Activated T-cell treated with anti-CD3 and anti-CD28 coated beads, Interleukin-2, amount 50 U/mL, for 72 hours (primary cell): ENCODE measurements at places on chromosomes 3 and 15. TPM values are rescaled to one million over a fixed set of nuclear protein-coding genes. Genes with fewer than 3 reads are reported as not detected.
A peak's percentile ranks its signal among the peaks of the same experiment; 100 is the strongest.

The GMNC gene
- total RNA-seq = not detected

- H3K27me3 ChIP-seq = no peaks in the 10 kb centered on the region
- peak within 1 kb of the TSS; percentile 92 for H3K4me3 ChIP-seq
- H3K27ac ChIP-seq = peak within 1 kb of the TSS; percentile 94
Measured at GRCh38 chr15:34038871-34039789, at the start of gene AVEN. Gene AVEN, minus strand, starts transcription at chr15:34039204. Its CDS starts 158 bp downstream, at chr15:34039046.

The AP4E1 gene
- total RNA-seq = 17.1 TPM

GRCh38 chr3:101635345-101635744, 41.6 kb downstream of the ZBTB11 start:
- no peaks in the 10 kb centered on the region for H3K4me1 ChIP-seq
- H3K36me3 ChIP-seq = no peaks in the 10 kb centered on the region
- no peak overlapping the region for H3K27ac ChIP-seq
- no peak overlapping the region for H3K4me3 ChIP-seq

DNA sequence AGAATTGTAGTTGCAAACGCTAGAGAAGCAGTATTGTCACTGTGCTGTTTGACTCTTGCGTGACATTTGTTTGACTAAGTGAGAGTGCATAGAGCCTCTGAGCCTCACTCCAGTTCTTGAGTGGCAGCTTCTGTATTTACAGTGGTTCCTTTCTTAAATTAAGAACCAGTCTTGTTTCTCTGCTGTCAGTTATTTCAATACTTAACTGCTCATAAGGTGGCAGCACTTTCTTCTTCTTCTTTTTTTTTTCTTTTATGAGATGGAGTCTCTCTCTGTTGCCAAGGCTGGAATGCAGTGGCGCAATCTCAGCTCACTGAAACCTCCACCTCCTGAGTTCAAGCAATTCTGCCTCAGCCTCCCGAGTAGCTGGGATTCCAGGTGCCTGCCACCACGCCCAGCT, 372.1 kb downstream of the LPP start:
- no peak overlapping the region for H3K4me3 ChIP-seq
- H3K27me3 ChIP-seq = no peaks in the 10 kb centered on the region
- DNase-seq = no peak
- peaks cover 9% of the 10 kb centered on the region for H3K36me3 ChIP-seq
- peaks cover 12% of the 10 kb centered on the region for H3K4me1 ChIP-seq
- no peak overlapping the region for H3K27ac ChIP-seq

- no peak overlapping the region for H3K4me3 ChIP-seq
- DNase-seq = no peak
- no peak overlapping the region for H3K27ac ChIP-seq
- no peaks in the 10 kb centered on the region for H3K4me1 ChIP-seq
Measured at GRCh38 chr3:152961323-152961722, 126.4 kb downstream of the P2RY1 start.

DNA sequence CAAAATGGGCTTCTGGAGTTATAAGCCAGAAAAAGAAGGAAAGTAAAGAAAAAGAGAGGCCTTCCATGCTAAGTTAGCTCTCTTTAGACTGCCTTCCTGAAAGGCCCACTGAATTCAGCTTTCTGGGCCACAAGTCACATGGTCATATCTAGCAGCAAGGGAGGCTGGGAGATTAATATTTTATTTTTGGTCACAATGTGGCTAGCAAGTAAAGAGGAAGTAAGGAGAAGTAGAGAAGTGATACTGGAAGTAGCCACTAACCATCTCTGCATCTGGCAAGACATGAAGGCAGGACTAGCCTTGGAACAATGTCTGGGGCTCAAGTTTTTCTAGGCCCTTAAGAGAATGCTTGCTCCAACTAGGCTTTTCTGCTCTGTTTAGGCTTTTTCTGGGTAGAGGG, 81.8 kb upstream of the UBE2E1 start:
- peaks cover 16% of the 10 kb centered on the region for H3K4me1 ChIP-seq
- DNase-seq = no peak
- H3K27me3 ChIP-seq = peaks cover 5% of the 10 kb centered on the region
- no peak overlapping the region for H3K4me3 ChIP-seq
- no peaks in the 10 kb centered on the region for H3K36me3 ChIP-seq

- no peaks in the 10 kb centered on the region for H3K36me3 ChIP-seq
- H3K27ac ChIP-seq = peak overlapping the region; percentile 96
- H3K4me1 ChIP-seq = peaks cover 62% of the 10 kb centered on the region
- peak overlapping the region; percentile 76 for H3K4me3 ChIP-seq
Measured at GRCh38 chr3:172107403-172107802, 68.0 kb downstream of the FNDC3B start.

The RTP3 gene
- total RNA-seq = not detected

DNA sequence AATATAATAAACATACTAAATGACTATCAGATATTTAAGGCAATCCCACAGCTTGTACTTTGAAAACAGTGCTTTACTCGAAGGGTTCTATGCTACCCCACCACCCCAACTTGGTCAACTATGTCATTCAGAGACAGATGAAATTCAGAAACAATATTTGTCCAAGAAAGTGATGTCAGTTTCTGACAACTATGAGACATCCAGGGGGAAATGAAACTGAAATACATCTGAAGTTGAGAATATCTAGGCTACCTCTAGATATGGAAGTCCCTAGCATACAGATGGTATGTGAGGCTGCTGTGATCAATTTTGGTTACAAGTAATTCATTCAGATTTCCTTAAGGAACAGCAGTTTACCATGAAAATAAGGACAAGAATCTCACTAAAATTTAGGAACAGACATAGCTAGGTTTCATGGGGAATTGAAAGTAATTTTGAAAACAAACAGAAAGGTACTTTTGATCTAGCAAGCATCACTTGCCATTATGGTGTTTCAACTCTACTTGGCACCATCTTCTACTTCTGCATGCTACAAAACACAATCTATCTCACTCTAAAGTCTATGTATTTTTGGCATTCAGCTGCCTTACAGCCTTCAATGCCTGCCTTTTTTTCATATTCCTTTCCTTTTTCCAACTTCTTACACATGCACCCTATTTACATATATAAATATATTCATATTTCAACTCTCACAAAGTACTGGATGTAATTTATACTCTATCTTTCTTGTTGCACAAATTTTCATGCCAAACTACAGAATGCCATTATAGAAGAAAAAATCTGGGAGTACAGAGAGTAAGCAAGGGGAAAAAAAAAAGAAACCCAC, 21.7 kb downstream of the ATG3 start:
- H3K36me3 ChIP-seq = peaks cover 2% of the 10 kb centered on the region
- peak overlapping the region; percentile 65 for H3K4me3 ChIP-seq
- DNase-seq = no peak
- H3K27me3 ChIP-seq = no peaks in the 10 kb centered on the region

GRCh38 chr15:22811640-22812039, 25.2 kb downstream of the NIPA1 start:
- peaks cover 5% of the 10 kb centered on the region for H3K4me1 ChIP-seq
- H3K36me3 ChIP-seq = no peaks in the 10 kb centered on the region
- H3K27ac ChIP-seq = no peak overlapping the region
- H3K27me3 ChIP-seq = no peaks in the 10 kb centered on the region
- no peak for DNase-seq

DNA sequence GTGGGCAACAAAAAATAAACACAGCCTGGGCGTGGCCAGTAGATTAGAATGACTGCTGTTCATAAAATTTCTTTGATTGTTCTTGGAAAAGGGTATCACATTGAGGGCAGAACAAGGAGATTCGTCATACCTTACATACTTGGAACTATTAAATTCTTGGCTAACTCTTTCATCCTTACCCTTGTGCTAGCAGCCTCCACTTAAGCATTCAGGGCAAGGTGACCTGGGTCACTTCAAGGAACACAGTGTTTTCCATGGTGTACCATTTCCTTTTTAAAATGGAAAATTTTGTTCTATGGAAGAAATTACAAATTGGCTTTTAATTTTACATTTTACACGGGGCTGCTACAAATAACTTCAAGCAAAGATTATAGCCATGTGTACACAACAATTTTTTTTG, 60.8 kb downstream of the MINDY4B start:
- DNase-seq = no peak
- H3K4me1 ChIP-seq = no peaks in the 10 kb centered on the region
- peaks cover 1% of the 10 kb centered on the region for H3K36me3 ChIP-seq
- H3K27ac ChIP-seq = no peak overlapping the region
- peaks cover 22% of the 10 kb centered on the region for H3K27me3 ChIP-seq

GRCh38 chr3:72381584-72381983, 466.7 kb downstream of the SHQ1 start:
- H3K4me3 ChIP-seq = no peak overlapping the region
- no peaks in the 10 kb centered on the region for H3K27me3 ChIP-seq
- H3K27ac ChIP-seq = peak overlapping the region; percentile 39
- peaks cover 22% of the 10 kb centered on the region for H3K36me3 ChIP-seq
- peaks cover 89% of the 10 kb centered on the region for H3K4me1 ChIP-seq
- no peak for DNase-seq

DNA sequence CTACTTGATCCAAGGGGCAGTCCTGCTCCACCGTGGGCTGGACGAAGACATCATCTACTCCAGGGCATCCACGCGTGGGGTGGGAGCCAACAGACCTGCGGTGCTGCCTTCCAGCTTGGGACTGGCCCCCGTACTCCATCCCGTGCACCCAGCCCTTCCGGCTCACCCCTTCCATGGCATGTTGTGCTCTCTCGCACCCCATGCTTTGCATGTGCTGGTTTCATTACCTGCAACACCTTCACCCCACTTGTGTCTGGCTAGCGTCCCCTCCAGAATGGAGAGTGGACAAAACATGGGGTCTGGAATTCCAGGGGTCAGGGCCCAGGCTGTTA, 30.2 kb downstream of the SEMA7A start:
- H3K27me3 ChIP-seq = no peaks in the 10 kb centered on the region
- DNase-seq = no peak
- H3K27ac ChIP-seq = peak overlapping the region; percentile 56

DNA sequence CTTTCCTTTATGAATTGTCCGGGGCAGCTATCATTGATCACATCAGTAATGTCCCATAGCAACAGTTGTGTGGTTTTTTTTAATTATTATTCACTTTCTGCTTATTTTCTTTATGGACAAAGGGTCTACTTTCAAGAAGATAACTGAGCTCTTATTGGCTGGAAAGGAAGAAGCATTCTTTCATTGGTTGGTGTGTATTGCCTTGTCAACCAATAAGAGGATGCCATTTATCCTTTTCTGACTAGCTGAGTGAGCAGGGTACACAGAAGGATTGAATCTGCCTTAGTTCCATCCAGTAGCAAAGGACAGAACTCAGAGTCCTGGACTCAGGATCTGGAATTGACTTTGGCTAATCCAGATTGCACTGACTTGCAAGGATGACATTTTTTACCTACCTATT, 13.2 kb upstream of the AEN start:
- peaks cover 2% of the 10 kb centered on the region for H3K36me3 ChIP-seq
- peaks cover 90% of the 10 kb centered on the region for H3K27me3 ChIP-seq
- peaks cover 24% of the 10 kb centered on the region for H3K4me1 ChIP-seq
- no peak overlapping the region for H3K27ac ChIP-seq
- H3K4me3 ChIP-seq = no peak overlapping the region
- DNase-seq = no peak

The SEC61A1 gene
- total RNA-seq = 188 TPM

GRCh38 chr3:46135475-46135874, 72.6 kb downstream of the CCR1 start:
- H3K4me1 ChIP-seq = no peaks in the 10 kb centered on the region
- no peak overlapping the region for H3K4me3 ChIP-seq
- H3K36me3 ChIP-seq = no peaks in the 10 kb centered on the region
- DNase-seq = no peak
- H3K27me3 ChIP-seq = no peaks in the 10 kb centered on the region

- peaks cover 98% of the 10 kb centered on the region for H3K4me1 ChIP-seq
- H3K4me3 ChIP-seq = peak overlapping the region; percentile 47
- H3K27ac ChIP-seq = peak overlapping the region; percentile 91
- H3K27me3 ChIP-seq = no peaks in the 10 kb centered on the region
- peak; percentile 37 for DNase-seq
Measured at GRCh38 chr15:78047761-78048627, 29.5 kb downstream of the TBC1D2B start.

DNA sequence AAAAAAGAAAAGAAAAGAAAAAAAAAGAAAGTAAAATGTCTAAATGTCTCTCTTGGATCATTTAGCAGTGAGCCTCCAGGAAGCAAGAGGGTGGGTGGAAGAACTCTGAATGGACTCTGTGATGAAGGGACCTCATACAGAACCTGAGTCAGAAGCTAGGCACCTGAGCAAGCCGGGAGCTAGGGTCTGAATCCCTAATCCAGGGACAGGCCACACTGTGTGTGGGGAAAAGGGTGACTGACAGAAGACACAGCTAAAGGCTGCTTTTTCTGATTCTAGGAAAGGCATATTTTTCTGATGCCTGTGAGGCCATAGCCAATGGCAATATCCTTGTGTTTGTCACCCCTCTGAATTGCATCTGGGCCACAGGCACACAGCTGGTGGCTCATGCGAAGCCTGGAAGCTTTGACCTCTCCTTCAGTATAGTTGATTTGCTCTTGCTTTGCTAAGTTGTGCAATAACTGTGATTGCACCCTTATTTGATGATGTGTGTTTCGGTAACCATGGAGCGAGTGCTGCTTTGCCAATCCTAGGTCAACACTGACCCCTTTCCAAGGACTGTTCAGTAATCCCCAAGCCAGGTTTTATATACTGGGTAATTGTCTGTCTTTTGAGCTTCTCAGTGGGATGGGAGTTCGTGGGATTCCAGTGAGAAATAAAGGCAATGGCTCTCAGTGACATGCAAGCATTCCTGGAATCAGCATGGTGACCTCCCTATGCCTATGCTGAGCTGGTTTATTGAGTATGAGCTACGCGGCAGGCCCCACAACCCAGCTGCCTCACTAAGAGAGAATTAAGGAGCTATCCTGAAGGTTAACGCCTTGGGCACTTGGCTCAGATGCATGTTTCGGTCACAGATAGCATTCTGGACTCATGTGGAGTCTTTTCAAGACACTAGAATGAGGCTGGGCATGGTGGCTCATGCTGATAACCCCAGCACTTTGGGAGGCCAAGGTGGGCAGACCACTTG, 49.0 kb upstream of the OSBPL11 start:
- H3K27ac ChIP-seq = no peak overlapping the region
- H3K4me1 ChIP-seq = no peaks in the 10 kb centered on the region
- H3K4me3 ChIP-seq = no peak overlapping the region
- H3K36me3 ChIP-seq = no peaks in the 10 kb centered on the region
- no peak for DNase-seq

DNA sequence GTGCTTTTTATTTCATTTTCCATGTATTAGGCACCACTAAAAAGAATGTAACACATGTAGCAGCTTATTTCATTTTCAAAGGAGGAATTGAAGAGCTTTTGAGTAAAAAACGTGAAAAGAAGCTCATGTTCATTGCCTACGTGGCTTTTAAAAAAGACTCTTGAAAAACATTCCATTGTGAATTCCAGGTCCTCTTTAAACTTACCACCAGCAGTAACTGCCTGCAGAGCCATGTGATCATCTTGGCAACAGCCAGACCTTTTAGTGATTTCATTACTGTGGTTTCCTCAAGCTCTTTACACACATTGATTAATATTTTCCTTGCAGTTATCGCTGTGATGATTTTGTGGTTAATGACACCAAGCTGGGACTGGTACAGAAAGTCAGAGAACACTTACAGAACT, 43.8 kb upstream of the FBXL22 start:
- peaks cover 44% of the 10 kb centered on the region for H3K4me1 ChIP-seq
- H3K36me3 ChIP-seq = peaks cover 15% of the 10 kb centered on the region
- DNase-seq = no peak

The PAQR5 gene
- total RNA-seq = 0.07 TPM
